Dermis microvascular lymphatic vessel endothelial cell (primary cell): ENCODE measurements at places on chromosomes 2 and 18. TPM values are rescaled to one million over a fixed set of nuclear protein-coding genes. Genes with fewer than 3 reads are reported as not detected.

- DNase-seq = no peak
Observed at GRCh38 chr2:112710956-112711750, 9.7 kb upstream of the NT5DC4 start.

The CFAP65 gene
- not detected in 2 replicates for total RNA-seq

GRCh38 chr18:12862467-12862866, 21.6 kb downstream of the PTPN2 start:
- DNase-seq = no peak

- no peak for DNase-seq
Observed at GRCh38 chr18:50000227-50000626, 186.9 kb upstream of the ACAA2 start.

DNA sequence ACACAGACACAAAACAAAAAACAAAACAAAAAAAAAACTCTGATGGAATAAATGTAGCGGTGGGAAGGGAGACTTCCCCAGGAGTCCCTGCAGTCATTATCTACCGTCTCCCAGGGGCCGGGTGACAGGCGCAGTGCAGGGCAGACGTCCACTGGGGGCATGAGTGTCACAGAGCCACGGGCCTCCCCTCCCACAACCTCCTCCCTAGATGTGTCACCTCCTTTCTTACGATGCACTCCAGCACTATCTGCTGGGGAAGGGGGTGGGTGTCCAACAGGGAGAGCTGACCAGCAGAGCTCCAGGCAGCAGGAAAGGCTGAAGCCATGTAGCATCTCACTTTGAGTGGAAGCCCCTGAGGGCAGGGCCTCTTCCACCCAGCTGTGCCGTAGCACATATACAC, 84.5 kb downstream of the LONRF2 start:
- no peak for DNase-seq

DNA sequence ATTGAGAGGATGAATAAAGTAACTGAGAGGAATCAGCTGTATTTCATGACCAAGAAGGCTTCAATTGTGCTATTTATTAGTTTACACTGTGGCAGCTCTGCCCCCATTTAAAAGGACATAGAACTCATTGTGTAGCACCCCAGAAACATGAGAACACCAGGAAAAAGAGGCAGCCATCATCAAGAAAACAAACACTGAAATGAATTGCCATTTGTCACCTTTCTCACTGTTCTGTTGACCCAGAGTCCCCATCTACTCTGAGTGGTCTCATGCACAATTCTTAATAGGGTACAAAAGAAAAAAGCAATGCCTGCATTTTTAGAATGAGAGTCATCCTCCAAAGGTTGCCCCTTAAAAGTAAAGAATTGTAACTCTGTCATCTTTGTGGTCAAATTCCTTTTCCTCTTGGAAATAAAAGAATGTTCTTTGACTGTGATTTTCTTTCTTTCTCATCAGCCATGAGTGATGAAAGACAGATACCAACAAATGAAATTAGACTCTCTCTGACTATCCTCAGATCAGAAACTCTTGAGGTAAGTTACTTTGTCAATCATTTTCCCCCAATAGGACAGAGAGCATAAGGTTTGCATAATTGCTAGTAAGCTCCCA, 1941.9 kb upstream of the PIK3C3 start:
- peak; percentile 33 for DNase-seq
